ENCODE measurements at places on chromosomes 5 and 9.

DNA sequence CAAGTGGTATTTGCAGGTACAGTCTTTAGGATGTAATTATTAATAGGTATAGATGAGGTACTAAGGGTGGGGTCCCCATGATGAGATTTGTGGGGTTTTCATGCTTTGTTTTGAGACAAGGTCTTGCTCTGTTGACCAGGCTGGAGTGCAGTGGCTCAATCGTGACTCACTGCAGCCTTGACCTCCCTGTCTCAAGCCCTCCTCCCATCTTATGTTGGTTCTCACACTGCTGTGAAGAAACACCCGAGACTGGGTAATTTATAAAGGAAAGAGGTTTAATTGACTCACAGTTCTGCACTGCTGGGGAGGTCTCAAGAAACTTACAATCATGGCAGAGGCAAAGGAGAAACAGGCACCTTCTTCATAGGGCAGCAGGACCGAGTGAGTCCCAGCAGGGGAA lies 217.5 kb downstream of the CDK5RAP2 start:
- no peak for DNase-seq

DNA sequence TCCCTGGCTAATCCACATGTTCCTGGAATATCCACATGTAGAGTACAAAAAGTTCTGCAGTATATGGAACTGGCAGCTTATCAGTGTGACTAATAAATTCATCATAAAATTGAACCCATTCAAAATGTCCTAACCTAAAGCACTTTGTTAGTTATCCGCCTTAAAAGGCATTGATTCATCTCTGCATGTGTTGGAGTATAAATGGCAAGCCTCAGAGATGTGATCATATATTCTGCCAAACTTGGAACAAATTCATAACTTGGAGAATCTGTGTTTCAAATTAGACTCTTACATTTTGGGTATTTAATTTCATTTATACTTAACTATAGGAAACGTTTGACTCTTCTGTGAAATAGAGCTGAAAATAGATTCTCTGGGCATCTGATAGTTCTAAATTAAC lies 25.2 kb upstream of the NREP start:
- no peak for DNase-seq

- DNase-seq, result no peak
Measured at GRCh38 chr9:89731262-89732182, 126.7 kb downstream of the GADD45G start.

DNA sequence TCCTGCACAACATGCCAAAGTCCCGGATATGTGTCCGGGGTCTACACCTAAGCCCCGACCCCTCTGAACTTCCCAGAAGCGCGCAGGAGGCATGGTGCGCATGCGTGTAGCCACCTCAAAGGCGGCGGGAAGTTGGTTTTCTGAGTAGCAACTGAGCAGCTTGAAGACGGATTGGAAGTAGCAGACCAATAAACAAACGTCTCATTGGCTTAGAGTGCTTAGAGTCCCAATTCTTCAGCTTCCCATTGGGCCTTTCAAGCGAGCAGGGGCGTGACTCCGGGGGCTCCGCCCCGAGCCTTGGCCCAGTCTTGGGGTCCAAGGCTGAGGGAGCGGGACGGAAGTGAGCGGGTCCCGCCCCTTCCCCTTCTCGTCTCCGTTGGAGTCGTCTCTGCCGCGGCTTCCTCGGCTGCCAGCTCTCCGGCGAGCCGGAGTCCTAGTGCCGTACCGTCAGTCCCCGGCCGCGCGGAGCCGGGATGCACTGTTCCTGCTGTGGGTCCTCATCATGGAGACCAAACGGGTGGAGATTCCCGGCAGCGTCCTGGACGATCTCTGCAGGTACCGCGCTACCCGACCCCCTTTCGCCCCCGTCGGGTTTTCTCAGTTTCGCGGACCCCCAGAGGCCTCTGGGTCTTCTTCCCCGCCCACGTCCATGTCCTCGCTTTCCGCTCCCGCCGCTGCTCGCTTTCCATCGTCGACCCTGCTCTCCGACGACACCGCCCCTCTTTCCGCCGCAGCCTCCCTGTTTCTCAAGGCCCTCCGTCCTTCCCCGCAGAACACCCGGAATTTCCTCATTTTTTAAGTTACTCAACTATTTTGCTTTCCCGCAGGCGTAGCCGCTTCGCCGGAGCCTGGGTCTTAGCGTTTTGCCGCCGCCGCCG lies at the start of gene DCP2:
DCP2 (plus strand) TSS at position 367 of the 878 bp plus-strand sequence; CDS start at position 503, 136 bp downstream.
- DNase-seq, result peak; percentile 96

DNA sequence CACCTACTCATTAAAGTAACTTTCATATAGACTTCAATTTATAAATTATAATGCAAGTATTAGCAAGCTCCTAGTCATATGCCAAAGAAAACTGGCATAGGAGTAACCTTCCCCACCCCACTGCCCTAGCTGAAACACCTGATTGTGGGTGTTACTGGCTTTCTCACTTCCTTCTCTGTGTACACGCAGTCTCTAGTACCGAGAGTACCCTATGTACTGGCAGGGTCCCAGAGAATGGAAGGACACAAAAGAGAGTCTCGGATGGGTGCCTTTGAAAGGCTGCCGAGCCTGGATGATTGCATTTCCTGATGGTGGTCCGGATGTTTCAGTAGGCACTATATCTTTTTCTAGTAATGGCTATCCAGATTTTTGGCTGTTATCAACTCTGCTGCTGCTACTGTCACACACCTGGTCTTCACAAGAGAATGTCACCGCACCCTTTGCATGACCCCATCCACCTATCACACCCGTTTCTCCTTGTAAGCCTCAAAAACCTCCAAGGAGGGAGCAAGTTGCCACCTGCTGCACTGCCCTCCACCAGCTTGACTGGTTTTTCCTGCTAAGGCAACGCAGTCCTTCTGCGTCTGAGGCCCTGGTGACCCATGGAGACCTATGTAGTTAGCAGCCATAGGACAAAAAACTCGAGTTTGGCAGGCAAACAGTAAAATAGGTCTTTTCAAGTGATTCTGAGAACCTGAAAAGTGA lies 53.8 kb upstream of the CLINT1 start:
- no peak for DNase-seq

GRCh38 chr5:3933536-3933935 lies 337.9 kb downstream of the IRX1 start:
- DNase-seq, result no peak
